ENCODE measurements at places on chromosomes 16 and 17.

- peak; percentile 58 for DNase-seq
Measured at GRCh38 chr17:40106760-40107521, 6.6 kb upstream of the NR1D1 start.

- peak; percentile 53 for DNase-seq
Measured at GRCh38 chr16:58488531-58488930, 11.4 kb upstream of the NDRG4 start.

GRCh38 chr16:10740845-10741208, 2.8 kb upstream of the NUBP1 start:
- no peak for DNase-seq

GRCh38 chr16:53755026-53755910, 51.3 kb downstream of the FTO start:
- no peak for DNase-seq

- peak; percentile 93 for DNase-seq
Measured at GRCh38 chr17:58332778-58333735, 4.5 kb upstream of the TSPOAP1 start.

DNA sequence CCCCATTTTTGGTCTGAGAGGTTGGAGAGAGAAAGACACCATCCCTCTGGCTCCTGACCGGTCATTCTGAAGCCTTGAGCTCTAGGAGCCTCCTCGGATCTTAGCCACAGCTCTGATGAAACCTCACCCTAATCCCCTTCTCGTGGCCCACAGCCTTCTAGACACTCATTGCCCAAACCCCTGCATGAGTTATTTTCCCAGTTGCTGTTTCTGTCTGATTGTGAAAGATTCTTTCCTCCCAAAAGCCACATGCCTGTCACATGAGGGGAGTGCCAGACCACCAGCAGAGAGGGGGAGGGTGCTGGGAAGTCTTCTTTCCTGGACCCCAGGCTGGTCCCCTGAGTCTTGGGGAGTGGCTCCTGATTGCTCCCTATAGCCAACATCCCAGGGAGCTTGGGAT, 17.6 kb upstream of the ABR start:
- DNase-seq = no peak

DNA sequence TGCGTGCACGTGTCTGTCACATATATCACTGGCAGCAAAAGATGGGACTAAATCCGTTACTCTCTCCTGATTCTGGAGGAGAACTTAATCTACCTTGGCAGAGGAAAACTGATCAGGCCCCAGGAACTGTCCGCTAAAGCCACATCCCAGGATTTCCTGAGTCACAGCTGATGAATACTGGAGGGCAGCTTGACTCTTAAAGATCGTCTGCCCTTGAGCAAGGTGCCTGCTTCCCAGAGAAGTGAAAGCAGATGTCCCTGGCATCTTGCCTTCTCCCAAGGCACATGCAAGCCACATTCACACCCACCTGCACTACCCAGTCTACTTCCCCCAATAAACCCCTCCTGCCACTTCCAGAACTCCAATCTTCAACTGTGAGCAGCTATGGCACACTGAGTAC, 99.8 kb downstream of the CPPED1 start:
- no peak for DNase-seq

DNA sequence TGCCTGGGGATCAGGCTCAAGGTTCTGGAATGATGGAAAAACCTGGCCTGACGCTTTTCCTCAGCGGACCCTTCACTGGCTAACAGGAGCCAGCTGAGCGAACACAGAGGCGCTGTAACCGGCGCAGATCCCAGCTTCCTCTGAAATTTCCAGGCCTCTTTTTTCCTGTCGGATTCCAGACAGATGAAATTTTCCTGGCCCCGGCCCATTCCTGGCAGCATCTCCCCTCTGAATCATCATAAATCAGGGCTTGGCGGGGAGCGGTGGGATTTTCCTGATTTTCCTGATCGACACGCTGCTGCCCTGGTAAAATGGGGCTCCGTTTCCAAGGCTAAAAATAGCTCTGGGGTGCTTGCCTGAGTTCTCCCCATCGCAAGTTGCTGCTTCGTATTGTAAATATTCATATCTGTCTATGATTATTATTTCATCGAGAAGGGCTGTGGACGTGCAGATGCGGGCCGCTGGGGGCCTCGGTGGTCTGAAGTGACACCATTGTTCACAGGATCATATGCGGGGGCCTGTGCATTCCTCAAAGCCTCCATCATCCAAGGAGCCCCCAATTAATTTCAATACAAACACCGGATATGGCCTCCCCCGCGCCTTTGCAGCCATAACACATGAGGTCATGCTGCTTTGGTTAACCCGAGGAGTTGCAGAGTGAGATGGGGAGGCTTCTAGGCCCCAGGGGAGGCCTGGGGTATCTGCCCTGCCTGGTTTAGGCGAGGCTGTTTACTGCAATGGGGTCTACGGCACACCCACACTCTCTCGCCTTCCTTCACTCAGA, 45.8 kb upstream of the ETV4 start:
- no peak for DNase-seq

DNA sequence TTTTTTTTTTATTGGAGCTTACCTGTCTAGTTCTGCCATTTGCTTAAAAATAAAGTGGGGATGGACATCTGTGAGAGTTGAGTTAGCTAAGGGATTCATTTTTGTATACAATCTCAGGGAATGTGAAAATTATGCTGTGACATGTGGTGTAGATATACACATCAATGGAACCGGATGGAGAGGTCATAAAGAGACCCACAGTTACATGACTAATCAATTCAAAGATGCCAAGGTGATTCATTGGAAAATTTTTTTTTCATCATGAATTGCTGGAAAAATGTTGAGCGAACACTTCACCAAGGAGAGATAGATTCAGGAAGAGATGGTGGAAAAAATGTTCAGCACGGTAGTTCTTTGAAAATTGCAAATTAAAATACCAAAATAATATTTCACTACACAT, 605.4 kb upstream of the KIF2B start:
- no peak for DNase-seq

GRCh38 chr16:58649707-58650106, 20.1 kb upstream of the CNOT1 start:
- no peak for DNase-seq

- DNase-seq = peak; percentile 63
Measured at GRCh38 chr16:14307059-14307526, 236.0 kb downstream of the MRTFB start.

DNA sequence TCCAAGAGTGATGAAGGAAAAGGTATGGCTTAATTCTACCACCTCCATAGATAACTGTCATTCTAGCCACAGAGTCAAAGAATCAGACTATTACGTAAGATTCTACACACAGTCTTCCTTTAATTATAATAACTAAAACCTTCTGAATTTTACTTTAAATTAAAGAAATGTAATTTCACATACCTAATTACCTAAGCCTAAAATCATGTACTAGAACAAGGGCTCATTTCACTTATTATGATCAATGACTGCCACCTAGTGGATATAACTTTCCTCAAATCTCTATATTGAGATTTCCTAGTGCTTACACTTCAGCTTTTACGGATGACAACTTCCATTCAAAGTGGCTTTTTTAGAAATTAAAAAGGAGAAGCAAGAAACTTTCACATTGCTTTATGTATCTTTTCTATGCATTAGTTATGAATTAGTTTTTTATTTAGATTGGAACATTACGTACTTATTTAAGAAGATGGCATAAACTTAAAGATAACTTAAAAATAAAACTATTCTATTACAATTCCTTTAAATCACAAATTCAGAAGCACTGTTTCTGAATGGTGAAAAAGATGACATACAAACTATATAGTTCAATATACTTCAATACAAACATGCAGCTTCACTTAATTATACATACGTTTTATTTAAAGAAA, 18.2 kb upstream of the ABCA10 start:
- DNase-seq = no peak

- DNase-seq = no peak
Measured at GRCh38 chr16:71467810-71468209, 5.8 kb upstream of the ZNF23 start.

DNA sequence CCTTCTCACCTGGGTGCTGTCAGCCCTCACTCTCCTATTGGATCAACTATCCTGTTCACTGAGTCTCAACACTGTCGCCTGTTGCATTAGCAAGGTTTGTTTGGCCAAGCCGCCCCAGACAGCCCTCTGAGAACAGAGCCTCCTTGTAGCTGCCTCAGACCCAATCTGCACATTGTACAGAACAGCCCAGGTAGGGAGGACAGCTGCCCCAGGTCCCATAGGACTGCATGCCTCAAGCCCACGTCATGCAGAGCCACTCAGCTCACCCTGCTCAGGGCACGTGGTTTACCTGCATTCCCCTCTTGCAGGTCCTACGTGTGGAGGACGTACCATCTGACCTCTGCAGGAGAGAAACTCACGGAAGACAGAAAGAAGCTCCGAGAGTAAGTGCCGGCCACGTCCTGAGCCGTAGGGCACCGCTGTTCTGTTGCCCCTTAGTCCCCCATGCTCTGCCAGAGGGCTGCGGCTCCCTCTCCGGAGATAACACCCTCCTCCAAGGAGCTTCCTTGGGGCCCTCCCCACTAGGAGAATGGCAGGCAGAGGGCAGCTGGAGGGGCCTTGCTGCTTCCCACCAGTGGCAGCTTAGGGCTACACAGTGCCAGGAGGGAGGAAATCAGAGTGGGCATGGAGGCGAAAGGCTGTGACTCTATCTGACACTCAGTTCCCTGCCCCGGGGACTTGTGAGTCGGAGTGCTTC, 2.8 kb downstream of the SNRNP25 start:
- DNase-seq = peak; percentile 73

DNA sequence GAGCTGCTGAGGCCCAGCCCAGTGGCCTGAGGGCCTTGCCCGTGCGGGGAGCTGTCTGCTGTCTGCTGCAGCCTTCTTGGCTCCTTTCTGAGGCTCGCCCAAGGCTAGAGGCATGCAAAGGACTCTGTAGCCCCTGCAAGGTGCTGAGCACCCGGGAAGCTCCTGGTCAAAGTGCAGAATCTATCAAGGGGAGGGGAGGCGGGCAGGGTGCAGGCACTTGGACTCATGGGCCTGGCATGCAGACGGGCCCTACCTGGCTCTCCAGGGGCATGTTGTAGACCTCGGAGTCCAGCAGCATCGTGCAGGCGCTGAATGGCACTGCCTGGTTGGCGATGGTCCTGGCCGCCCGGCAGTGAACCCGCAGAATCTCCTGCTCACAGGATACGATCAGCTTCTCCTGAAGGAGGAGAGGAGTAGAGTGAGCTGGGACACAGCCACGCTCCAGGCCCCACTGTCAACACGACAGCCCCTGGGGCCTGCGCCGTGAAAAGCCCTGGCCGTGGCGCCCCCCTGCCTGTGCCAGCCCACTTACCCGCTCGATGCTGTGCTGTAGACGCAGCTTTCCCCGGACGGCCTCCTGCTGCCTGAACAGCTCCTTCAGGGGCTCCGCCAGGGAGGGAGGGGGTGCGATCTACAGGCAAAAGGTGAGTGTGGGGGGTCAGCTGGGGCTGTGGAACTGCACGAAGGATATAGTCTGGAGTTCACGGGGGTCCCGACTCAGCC, 57.2 kb downstream of the ZNF778 start:
- no peak for DNase-seq

- no peak for DNase-seq
Measured at GRCh38 chr17:3887804-3888203, 5.0 kb downstream of the CAMKK1 start.

- peak; percentile 90 for DNase-seq
Measured at GRCh38 chr17:57604771-57605674, 140.1 kb downstream of the CCDC182 start.

GRCh38 chr17:18240449-18240848, 15.0 kb downstream of the LLGL1 start:
- no peak for DNase-seq

GRCh38 chr16:83689385-83689831, 118.4 kb upstream of the HSBP1 start:
- no peak for DNase-seq

- peak; percentile 80 for DNase-seq
Measured at GRCh38 chr17:64385187-64386083, 5.2 kb downstream of the PECAM1 start.

GRCh38 chr16:81493755-81494433, 49.3 kb downstream of the CMIP start:
- peak; percentile 73 for DNase-seq

DNA sequence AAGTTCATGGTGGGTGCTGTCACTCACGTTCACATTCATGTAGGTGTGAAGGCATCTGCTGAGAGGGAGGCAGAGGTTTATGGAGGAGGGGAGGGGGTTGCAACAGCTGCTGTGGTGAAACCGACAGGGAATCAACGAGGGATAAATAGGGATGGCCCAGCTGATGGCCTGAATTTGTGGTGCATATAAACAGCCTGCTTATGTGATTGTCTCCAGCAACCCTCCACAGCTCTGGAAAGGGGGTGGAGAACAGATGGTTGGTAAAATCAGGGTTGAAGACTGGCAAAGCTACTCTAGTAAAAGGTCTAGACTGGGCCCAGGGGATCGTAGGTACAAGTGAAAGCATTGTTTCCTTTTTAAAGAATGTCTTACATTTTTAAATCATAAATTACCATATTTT, 53.7 kb downstream of the IQCK start:
- DNase-seq = no peak

DNA sequence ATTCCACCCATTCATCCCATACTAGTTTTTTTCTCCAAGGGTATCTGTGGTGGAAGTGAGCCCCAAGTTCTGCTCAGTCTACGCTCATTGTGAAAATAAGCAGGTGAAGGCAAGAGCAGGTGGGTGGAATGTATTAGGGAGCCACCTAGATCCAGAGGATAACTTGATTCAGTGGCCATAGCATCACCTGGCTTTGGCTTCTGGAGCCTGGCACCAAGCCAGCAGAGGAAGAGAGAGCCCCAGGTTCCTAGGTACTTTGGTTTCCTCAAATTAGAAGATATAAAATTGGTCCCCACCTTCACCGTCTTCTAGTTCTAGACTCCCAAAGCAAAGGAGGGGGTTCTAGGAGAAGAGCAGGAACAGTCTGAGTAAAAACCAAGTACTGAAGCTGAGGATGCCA, 4.1 kb downstream of the FXR2 start:
- DNase-seq = no peak

DNA sequence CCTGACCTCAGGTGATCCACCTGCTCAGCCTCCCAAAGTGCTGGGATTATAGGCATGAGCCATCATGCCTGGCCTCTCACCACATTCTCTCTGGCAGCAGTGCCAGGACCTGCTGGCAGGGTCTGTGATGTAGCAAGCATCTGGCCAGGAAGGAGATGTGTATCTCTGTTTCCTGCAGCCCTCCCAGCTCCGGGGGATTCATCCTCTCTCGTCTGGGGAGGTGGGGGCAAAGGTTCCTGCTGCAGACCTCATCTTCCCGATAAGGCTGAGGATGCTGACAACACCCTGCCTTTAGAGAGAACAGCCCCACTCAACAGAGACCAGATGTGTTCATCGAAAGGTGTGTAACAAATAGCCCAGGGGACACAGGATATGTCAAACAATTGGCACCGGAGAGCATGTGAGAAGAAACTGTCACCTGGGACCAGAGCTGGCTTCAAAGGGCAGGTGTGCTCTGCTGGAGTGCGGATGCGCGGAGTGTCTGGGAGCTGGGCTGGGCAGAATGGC, 54.8 kb upstream of the SEC14L1 start:
- DNase-seq = no peak

- no peak for DNase-seq
Measured at GRCh38 chr16:4166821-4167220, 50.6 kb upstream of the ADCY9 start.

- DNase-seq = no peak
Measured at GRCh38 chr16:8832717-8833105, 35.1 kb downstream of the PMM2 start.

GRCh38 chr17:44831371-44831770, 1.3 kb upstream of the GJC1 start:
- DNase-seq = peak; percentile 5

- DNase-seq = peak; percentile 55
Measured at GRCh38 chr17:83132251-83133081, 53.1 kb downstream of the METRNL start.

Data from spleen (tissue), 13 donors.